ENCODE measurements at places on chromosomes 7 and 10.

DNA sequence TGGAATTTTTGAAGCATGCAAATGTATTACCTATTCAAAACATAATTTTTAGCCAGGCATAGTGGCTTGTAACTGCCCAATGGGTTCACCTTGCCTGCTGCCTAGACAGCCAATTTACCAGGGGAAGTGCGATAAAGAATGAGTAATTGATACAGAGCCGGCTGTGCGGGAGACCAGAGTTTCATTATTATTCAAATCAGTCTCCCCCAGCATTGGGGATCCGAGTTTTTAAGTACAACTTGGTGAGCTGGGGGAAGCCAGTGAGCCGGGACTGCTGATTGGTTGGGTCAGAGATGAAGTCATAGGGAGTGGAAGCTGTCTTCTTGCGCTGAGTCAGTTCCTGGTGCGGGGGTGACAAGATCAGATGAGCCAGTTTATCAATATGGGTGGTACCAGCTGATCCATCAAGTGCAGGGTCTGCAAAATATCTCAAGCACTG is 29.1 kb upstream of the NRBF2 start:
- DNase-seq = no peak

GRCh38 chr10:10830293-10830986 is 187.2 kb upstream of the CELF2 start:
- no peak for DNase-seq

- no peak for DNase-seq
Measured at GRCh38 chr7:75820688-75821087, 7.1 kb upstream of the CCL24 start.

DNA sequence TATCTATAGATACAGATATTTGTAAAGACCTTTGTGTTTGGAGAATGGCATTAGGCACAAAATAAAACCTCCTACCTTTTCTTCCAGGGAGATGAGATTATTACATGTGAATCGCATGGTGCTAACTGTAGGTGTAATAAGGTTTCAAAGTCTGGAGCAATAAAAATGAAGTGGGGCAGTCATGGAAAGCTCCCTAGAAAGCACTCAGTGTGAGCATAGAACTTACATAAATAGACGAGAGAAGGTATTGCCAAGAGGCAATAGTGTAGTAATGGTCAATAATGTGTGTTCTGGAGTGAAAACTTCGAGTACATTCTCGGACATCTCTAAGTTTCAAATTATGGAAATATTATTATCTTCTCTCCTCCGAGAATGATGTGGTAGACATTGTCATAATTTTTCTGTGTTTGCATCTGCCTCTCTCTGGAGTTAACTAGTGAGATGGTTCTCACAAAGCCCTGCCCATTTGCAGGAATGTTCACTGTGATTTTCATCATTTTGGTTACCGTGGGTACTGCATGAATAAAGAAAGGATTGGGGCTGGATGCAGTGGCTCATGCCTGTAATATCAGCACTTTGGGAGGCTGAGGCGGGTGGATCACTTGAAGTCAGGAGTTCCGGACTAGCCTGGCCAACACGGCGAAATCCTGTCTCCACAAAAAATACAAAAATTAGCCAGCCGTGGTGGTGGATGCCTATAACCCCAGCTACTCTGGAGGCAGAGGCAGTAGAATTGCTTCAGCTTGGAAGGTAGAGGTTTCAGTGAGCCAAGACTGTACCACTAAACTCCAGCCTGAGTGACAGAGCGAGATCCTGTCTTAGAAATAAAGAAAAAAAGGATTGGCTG is 10.6 kb downstream of the VIM start:
- no peak for DNase-seq

DNA sequence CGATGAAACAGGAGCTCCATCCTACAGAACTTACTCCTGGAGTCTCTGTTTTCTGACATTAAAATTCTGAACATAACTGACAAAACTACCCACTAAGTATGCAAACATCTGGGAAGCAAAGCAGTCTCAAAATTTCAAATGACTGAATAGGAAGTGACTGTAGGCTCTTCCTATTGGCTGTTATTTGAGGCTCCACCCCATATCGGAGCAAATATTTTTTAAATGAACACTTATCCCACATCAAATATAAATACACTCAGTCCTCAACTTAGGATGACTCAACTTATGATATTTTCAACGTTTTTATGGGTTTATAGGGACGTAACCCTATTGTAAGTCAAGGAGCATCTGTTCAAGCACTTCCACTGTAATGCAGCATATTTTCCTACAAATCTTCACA is 8.8 kb downstream of the HSPA12A start:
- DNase-seq = no peak

Measured in cortex of kidney (tissue), 1 donor.